ENCODE measurements at places on chromosomes 2 and 18.

GRCh38 chr2:137966043-137966442 lies 1.8 kb downstream of the HNMT start:
- no peak for DNase-seq

- DNase-seq: no peak
Measured at GRCh38 chr2:198465970-198466369, 661.6 kb downstream of the PLCL1 start.

DNA sequence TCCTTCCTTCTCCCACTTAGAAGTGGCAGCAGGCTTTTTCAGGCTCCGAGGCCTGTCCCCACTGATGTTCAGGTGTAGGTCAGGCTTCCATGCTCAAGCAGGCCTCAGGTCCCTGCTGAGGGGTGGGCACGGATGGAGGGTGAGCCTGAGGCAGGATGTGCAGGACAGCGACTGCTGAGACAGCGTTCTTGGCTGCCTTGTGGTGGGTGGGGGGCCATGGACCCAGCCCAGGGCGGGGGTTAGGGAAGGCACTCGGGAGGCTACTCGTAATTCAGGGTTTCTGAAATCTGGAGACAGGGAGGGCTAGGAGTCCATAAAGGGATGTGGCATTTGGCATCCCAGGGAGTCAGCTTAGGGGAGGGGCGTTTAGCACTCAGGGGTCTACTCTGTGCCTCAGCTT lies 30.3 kb downstream of the COLEC11 start:
- DNase-seq: no peak

DNA sequence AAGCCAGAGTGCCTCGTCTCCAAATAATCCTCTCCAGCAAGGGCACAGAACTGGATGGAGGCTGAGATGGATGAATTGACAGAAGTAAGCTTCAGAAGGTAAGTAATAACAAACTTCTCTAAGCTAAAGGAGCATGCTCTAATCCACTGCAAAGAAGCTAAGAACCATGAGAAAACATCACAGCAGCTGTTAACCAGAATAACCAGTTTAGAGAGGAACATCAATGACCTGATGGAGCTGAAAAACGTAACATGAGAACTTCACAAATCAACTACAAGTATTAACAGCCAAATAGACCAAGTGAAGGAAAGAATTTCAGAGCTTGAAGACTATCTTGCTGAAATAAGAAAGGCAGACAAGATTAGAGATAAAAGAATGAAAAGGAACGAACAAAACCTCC lies 32.3 kb downstream of the WDPCP start:
- DNase-seq: no peak

GRCh38 chr2:26757873-26758789 lies 6.0 kb upstream of the SLC35F6 start:
- DNase-seq: no peak

DNA sequence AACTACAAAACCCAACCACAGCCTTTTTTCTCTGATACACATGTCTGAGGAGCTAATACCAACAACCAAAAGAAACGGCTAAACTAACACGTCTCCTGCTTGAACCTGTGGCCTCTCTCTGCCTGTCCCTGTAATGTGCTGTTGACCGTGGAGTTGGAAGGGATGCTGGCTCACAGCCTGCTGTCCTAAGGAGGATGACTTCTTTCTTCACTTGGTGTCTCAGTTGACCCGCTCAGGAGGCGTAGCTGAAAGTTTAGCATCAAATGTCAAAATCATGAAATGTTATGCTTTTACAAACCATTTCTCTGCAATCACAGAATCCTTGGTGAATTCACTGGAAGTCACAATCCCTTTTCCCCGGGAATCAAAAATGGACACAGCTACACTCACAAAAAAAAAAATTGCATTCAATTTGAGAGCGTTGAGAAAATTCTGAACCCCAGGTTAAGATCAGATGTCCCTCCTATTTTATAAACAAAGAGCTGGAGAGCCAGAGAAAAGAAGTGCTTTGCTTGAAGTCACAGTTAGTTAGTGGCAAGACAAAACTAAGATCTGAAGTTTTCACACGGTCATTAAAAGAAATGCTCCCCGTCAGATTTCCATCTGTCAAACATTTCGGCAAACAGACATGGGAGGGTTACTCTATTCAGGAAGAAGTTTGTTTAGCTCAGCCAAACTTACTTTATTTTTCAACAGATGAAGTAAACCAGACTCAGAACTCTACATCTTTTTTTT lies 74.3 kb downstream of the IRS1 start:
- no peak for DNase-seq

DNA sequence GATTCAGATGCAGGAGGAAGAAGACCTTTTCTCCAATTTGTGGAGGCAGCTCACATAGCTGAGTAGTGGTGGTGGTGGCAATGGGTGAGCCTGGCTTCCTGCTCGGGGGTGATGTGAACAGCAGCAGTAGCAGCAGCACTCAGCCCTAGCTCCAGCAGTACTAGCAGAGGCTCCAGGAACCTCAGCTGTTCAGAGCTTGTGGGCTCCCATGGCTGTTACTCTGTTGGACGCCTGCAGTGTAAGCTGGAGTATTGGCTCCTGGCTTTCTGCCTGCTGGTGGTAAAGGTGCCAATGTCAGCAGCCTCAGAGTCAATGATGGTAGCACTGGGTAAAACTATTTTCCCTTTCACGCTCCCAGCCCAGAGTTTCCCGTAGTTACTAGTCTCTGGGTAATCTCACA lies 3.1 kb upstream of the SEH1L start:
- DNase-seq: no peak

DNA sequence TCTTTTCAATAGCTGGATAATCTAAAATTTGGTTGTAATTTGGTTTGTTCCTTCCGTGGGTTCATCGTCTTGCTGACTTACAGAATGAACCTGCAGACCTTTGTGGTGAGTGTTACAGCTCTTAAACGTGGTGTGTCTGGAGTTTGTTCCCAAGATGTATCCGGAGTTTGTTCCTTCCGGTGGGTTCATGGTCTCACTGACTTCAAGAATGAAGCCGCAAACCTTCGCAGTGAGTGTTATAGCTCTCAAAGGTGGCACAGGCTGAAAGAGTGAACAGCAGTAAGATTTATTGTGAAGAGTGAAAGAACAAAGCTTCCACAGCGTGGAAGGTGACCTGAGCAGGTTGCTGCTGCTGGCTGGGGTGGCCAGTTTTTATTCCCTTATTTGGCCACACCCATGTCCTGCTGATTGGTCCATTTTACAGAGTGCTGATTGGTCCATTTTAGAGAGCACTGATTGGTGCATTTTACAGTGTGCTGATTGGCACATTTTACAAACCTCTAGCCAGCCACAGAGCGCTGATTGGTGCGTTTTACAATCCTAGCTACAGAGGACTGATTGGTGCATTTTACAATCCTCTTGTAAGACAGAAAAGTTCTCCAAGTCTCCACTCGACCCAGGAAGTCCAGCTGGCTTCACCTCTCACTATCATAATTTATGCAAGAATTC lies 16.6 kb downstream of the RALB start:
- no peak for DNase-seq

DNA sequence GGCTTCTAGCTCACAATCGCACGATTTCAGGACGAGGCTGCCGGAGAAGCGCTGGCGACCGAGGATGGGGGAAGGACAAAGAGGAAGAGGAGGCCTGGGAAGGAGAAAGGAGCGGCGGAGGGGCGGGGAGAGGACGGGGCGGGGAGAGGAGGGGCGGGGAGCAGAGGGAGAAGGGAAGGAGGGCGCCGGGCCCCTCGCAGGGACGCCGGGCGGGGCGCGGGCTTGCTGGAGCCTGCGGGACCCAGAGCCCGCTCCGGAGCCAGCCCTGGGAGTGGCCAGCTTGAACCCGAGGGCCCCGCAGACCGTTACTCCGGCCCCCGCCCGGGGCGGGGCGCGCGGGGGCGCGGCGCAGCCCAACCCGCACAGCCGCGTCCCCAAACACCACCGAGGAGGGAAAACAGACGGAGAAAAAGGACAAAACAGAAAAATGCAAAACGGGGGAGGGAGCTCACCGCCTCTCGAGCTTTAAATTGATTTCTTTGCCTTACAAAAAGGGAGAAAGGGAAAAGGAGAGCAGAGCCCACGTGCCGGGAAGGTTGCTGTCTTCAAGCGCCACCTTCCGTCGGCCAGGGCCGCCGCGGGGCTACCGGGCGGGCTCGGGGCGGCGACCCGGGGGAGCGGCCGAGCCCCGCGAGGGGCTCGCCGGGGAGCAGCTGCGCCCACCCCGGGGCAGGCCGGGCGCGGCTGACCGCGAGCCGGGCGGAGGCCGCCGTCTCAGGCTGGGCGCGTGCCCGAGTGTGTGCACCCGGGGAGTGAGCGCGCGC lies 781 bp upstream of the SOX11 start:
- no peak for DNase-seq

GRCh38 chr2:240798327-240798905 lies 21.6 kb downstream of the KIF1A start:
- no peak for DNase-seq

DNA sequence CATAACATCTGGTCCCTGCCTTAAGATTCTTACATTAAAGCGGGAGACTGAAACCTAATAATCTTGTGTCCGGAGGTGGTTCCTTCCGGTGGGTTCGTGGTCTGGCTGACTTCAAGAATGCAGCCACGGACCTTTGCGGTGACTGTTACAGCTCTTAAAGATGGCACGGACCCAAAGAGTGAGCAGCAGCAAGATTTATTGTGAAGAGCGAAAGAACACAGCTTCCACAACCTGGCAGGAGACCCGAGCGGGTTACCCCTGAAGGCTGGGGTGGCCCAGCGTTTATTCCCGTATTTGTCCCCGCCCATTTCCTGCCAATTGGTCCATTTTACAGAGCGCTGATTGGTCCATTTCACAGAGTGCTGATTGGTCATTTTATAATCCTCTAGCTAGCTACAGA lies 122.3 kb upstream of the SIX2 start:
- no peak for DNase-seq

Measured in esophagus squamous epithelium (tissue), 5 donors.